ENCODE measurements at places on chromosomes 16 and 17. TPM values are rescaled to one million over a fixed set of nuclear protein-coding genes. Genes with fewer than 3 reads are reported as not detected.

DNA sequence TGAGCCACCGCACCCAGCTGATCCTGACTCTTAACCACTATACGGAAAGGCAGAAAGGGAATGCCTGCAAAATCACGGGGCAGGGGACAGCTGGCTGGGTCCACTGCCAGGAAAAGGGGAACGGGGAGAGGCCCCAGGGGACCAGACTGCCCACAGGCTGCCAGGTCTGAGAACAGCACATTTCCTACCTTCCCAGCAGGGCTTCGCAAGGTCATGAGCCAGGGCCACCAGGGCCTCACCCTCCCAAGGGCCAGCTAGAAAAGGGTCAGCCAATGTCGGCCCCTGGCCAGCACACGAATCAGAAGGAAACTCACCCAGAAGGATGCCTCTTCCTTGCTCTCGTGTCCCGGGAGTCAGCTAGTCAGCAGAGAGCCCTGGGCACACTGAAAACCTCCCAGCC is 118.4 kb downstream of the ZNF423 start:
- no peak for DNase-seq

DNA sequence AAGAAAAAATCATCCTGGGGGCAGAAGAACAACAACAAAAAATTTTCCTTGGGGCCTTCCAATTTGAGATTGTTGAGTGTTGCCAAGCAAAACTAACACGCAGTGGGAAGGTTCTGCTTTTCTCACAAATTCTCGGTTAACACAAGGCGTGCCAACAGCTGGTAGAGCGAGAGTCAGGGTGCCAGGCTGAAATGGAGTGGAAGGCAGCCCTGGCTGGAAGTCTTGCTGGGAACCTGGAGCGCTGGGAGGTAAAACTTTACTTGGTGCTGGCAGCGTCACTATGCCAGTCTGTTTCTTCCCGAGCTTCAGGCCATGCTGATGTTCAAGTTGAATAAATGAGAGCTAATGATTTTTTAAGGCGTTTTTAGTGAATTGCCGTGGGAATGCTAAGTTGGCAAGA is 189.4 kb downstream of the WWOX start:
- no peak for DNase-seq

- no peak for DNase-seq
These were observed 13.5 kb downstream of the NUDT16L1 start for GRCh38 chr16:4706871-4707270.

- peak; percentile 93 for DNase-seq
These were observed at the start of gene ZNF232 for GRCh38 chr17:5111402-5112204. Gene ZNF232 (minus strand): TSS chr17:5111878. CDS start chr17:5111822, 56 bp downstream.

GRCh38 chr16:81136390-81137335 is 40.5 kb upstream of the GCSH start:
- DNase-seq: peak; percentile 45

GRCh38 chr16:77273-77806 is 685 bp upstream of the MPG start:
- DNase-seq: peak; percentile 47

- no peak for DNase-seq
These were observed 27.8 kb upstream of the C16orf78 start for GRCh38 chr16:49345829-49346228.

DNA sequence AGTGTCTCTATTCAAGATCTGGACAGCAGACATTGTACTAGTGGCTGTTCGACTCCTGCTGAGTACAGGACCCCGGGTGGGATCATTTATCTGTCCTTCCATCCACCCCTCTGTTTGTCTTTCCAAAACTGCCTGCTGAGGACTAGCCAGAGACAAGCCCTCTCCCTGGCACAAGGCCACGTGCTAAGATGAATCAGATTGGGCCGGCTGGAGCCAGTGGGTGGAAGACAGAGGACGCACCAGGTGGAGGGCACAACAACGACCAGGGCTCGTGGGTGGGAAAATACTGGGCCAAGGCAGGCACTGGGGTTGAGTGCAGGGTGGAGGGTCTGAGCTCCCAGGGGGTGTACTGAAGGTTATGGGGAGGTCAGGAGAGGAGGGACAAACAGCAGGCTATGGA is 1.4 kb upstream of the CA7 start:
- DNase-seq: no peak

- no peak for DNase-seq
These were observed 2.9 kb upstream of the ATP2A1 start for GRCh38 chr16:28875134-28876018.

GRCh38 chr17:76140661-76141211 is 309 bp downstream of the FOXJ1 start:
- no peak for DNase-seq

- DNase-seq: no peak
These were observed 36.6 kb downstream of the MAF start for GRCh38 chr16:79563921-79564320.

GRCh38 chr16:85220964-85221731 is 108.9 kb upstream of the CIBAR2 start:
- DNase-seq: no peak

DNA sequence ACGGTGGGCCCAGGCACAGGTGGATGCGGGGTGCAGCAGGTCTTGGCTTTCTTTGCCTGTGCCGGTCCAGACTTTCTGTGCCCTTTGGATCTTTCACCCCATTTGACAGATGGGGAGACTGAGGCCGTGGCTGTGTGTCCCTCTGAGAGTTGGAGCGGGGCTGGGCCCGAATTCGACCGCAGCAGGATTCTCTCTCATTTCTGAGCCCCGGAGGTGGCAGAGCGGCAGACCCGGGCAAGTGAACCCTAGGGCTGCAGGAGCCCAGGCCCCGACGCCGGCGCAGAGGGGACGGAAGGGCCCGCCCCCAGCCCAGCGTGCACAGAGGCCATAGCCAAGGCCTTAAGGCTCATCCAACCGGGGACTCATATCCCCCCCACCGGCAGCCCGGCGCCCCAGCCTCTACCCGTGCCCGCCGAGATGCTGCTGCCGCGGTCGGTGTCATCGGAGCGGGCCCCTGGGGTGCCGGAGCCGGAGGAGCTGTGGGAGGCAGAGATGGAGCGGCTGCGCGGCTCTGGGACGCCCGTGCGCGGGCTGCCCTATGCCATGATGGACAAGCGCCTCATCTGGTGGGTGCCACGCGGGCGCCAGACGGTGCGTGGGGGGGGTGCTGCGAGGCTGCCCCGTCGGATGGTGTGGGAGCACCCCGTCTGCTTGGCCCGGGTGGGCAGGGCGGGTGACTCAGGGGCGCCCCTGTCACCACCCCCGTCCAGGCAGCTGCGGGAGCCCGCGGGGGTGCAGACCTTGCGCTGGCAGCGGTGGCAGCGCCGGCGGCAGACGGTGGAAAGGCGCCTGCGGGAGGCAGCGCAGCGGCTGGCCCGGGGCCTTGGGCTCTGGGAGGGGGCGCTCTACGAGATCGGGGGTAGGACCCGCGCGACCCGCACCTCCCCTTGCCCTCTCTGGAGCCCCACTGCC is 857 bp downstream of the TMC8 start:
- DNase-seq: no peak

- DNase-seq: no peak
These were observed 5.0 kb upstream of the CETP start for GRCh38 chr16:56956756-56957155.

- no peak for DNase-seq
These were observed 10.9 kb upstream of the ZFP90 start for GRCh38 chr16:68528233-68528632.

DNA sequence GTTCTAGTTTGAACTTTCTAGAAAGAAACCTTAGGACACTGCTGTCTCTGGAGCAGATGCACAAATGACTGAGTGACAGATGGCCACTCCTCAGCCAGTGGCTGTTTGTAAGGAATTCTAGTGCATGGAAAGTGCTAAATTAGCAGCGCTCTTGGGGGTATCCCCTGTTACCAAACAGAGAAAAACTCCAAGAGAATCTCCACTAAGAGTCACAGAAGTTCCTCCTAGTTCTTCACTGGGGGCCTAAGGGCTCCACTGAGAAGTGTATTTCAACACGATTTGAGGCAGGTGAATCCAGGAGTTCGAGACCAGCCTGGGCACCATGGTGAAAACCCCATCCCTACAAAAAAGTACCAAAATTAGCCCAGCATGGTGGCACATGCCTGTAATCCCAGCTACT is 18.1 kb upstream of the IRF8 start:
- DNase-seq: no peak

GRCh38 chr16:84378567-84378966 is 10.2 kb downstream of the ATP2C2 start:
- DNase-seq: no peak

GRCh38 chr17:77535435-77535834 is 394.7 kb downstream of the SEC14L1 start:
- DNase-seq: no peak

DNA sequence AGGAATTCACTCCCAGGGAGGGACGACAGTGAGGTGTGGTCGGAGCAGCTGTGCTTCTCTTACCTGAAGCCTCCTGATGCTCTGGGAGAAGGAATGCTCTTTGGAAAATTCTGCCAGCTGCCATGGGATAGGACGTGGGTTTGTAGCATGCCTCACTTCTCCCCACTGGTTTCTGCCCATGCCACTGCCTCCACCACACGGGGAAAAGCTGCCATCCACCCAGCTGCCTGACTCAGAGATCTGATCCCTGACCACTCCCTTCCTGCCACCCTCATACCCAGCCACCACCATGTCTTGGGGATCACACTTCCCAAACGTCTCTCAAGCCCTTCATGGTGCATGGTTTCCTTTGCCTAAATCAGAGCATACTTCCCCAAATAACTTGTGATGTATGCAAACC is 80.0 kb downstream of the CPPED1 start:
- DNase-seq: no peak

GRCh38 chr17:77386502-77387192 is 245.9 kb downstream of the SEC14L1 start:
- no peak for DNase-seq

GRCh38 chr16:68910051-68910450 is 66.7 kb downstream of the TANGO6 start:
- DNase-seq: no peak

DNA sequence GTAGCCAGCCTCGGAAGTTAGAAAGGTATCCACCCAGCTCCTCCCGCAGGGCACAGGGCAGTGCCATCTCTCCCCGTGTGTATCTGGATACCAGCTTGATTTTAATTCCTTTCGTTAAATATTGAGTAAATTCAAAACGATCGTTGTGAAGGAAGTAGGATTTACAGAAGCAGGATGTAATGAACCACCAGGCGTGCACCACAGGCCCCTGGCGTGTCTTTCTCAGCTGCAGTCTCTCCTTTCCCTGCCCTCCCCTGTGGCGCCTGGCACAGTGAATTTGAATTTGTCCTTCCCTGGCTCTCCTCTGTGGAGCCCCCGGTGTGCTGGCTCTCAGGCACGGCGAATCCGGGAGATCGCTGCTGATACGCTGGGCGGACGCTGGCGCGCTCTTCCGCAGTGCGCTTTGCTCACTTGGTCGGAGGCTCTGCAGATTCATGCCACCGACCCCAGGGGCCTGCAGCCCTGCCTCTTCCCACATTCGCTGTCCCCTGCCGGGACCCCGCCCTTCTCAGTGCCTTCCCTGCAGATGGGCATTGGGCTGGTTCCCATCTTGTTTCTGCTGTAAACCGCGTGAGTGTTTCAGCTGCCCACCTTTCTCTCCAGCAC is 164.6 kb downstream of the RPTOR start:
- DNase-seq: no peak

CDH1 gene
- 135 TPM for polyA plus RNA-seq

NPW gene
- 7.9 TPM for polyA plus RNA-seq

ZDHHC1 gene
- polyA plus RNA-seq: 20.0 TPM

TAOK1 gene
- 49.3 TPM for polyA plus RNA-seq

EVPLL gene
- polyA plus RNA-seq: 0.70 TPM

FOXF1 gene
- 35.6 TPM for polyA plus RNA-seq

MILR1 gene
- polyA plus RNA-seq: 3.2 TPM

KRTAP3-2 gene
- polyA plus RNA-seq: not detected

RNF157 gene
- 8.9 TPM for polyA plus RNA-seq

ALOX15 gene
- 3.9 TPM for polyA plus RNA-seq

SOX15 gene
- polyA plus RNA-seq: 1.4 TPM

Data from right lung (tissue), 10 donors.